ENCODE measurements at places on chromosomes 2 and 18.
A peak's percentile ranks its signal among the peaks of the same experiment; 100 is the strongest.

GRCh38 chr2:165114346-165114939, 89.4 kb downstream of the SCN3A start:
- peak; percentile 79 for DNase-seq

GRCh38 chr2:159904127-159904958, 106.3 kb upstream of the CD302 start:
- DNase-seq: no peak

DNA sequence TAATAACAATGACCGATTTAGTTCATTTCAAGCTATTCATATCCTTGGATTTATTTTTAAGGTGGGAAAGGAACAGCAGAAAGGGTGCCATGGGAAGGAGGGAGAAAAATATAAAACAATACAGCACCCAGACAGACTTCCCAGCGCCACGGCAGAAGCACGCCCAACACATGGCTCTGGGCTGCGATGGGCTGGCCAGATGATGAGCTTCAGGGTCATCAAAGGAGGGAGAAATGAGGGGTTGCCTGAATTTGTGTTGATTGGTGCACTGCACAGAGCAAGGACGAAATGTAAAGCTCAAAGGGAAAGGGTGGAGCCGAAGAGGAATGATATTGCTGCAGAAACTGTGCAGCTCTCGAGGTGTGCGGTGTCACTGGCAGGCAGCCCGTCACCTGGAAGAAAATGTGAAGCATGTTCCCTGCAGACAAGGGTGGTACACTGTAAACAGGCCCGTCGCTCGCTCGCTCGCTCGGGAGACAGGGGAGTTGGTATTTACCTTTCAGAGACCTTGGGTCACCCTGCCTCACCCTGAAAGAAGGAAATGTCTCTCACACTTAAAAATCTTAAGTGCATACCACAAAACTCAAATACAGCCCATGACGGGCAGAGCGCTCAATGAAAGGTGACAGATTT, 195.5 kb upstream of the CTAGE1 start:
- DNase-seq: no peak

DNA sequence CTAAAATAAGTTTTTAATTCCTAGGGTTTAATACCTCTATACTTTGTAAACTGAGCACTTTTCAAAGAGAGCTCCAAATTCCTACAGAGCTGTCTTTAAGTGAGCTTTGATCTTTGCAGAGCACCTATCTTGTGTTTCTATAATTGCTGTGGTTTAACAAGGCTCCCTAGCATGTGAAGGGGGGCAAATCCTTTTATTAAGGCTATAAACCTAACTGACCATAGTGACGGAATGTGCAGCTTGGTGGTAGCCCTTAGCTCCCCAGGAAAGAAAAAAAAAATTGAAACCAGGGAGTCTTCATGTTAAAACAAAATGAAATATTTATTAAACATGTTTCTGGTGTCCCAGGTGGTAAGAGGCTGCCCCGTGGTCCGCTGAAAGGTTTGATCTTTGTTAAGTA, 78.6 kb upstream of the ETAA1 start:
- DNase-seq: no peak

GRCh38 chr2:94873362-94874276, 2.4 kb downstream of the TEKT4 start:
- no peak for DNase-seq

GRCh38 chr2:7673101-7673500, 755.9 kb downstream of the RNF144A start:
- DNase-seq: no peak

- DNase-seq: no peak
Measured at GRCh38 chr18:56001576-56001975, 413.6 kb upstream of the TCF4 start.

- DNase-seq: peak; percentile 36
Measured at GRCh38 chr18:46097801-46098615, at the start of gene ATP5F1A. Gene ATP5F1A (minus strand): TSS chr18:46098296. CDS start chr18:46098231, 65 bp downstream.

- DNase-seq: no peak
Measured at GRCh38 chr2:195038153-195038552, 618.9 kb upstream of the SLC39A10 start.

DNA sequence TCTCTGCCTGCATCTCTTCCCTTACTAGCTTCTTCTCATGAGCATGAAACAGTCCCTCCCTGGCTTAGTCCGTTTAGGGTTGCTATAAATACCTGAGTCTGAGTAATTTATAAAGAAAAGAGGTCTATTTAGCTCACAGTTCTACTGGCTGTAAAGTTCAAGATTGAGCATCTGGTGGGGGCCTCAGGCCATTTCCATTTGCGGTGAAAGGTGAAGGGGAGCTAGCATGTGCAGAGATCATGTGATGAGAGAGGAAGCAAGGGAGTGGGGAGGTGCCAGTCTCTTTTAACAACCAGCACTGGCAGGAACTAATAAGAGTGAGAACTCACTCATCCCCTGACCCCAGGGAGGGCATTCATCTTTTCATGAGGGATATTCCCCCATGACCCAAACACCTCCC, 26.8 kb downstream of the RHBDD1 start:
- no peak for DNase-seq

DNA sequence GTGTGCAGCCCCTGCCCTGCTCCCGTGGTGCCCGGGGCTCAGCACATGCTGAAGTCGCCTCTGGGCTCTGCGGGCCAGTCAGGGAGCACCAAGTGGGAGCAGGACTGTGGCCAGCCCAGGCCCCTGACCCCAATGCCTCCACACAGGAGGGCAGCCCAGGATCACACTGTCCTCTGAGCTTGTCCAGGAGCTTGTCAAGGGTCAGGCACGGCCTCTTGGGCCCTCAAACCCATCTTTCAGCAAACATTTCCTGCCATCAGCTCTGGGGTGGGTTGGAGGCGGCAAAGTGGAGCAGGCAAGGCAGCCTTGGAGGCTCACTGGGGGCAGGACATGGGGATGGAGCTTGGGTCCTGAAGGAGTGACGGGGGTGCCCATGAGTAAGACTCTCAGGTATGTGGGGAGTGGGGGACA, 10.3 kb downstream of the SNED1 start:
- DNase-seq: no peak

- DNase-seq: no peak
Measured at GRCh38 chr18:8937160-8938094, 165.1 kb upstream of the NDUFV2 start.

DNA sequence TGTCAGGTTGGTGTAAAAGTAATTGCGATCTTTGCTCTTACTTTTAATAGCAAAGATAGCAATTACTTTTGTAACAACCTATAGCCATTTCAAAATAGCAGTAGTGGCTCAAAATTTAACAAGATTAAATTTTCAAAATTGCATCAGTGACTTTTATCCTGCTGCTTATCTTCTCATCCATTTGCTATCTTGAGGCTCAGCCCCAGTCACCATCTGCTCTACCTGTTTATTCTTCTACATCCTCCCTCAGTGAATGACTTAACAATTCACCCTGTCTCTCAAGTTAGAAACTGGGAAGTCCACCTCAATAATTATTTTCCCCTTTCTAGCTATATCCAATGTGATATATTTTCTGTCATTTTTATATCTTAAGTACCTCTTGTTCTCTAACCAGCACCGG, 148.6 kb upstream of the ZNF804A start:
- DNase-seq: no peak

DNA sequence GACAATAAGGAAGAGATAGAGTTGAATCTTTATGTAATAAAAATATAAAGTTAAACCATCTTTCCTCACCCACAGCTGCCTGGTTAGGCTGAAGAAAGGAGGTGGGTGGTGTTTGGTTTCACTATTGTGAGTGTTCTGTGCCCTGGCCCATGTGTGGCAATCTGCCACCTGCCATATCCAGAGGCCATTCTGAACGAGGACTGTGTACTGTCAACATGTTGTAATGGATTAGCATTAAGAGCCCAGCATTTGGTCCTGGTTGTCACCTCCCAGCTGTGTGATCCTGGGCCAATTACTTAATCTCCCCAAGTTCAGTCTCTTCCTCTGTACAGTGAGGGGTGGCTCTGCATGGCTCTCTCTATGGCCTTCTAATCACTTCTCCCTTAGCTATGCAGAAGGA, 118.2 kb upstream of the SEC11C start:
- no peak for DNase-seq

- no peak for DNase-seq
Measured at GRCh38 chr2:158101384-158101926, at the start of gene UPP2. Gene UPP2 (plus strand): TSS chr2:158101876. CDS start chr2:158102064, 188 bp downstream.

- peak; percentile 49 for DNase-seq
Measured at GRCh38 chr2:235496239-235496621, 2.4 kb downstream of the AGAP1 start.

DNA sequence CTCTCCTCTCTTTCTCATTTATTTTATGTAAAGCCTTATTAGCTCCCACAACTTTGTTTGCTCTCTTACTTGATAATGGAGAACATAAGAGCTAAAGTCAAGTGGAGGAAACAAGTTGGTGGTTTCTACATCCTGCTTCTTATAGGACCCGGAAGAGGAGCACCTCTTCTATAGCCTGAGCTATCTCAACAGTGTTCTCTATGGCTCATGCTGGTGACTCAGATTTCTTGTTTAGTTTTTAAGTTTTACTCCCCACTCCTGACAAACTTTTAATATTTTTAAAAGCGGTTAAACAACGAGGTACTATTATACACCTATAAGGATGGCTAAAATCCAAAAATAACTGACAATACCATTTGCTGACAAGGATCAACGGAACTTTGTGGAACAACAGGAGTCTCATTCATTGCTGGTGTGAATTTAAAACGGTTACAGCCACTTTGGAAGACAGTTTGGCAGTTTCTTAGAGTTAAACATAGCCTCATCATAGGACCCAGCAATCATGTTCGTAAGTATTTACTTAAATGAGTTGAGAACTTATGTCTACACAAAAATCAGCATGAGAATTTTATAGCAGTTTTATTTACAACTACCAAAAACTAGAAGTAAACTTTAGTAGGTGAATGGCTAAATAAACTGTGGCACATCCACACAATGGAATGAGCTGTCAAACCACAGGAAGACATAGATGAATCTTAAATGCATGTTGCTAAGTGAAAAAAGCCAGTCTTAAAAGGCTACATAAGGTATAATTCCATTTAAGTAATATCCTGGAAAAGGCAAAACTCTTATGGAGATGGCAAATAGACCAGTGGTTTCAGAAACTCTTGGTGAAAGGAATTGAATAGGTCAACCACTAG, 12.7 kb upstream of the CDC42EP3 start:
- DNase-seq: no peak

- no peak for DNase-seq
Measured at GRCh38 chr2:72718876-72719275, 107.0 kb downstream of the EXOC6B start.

DNA sequence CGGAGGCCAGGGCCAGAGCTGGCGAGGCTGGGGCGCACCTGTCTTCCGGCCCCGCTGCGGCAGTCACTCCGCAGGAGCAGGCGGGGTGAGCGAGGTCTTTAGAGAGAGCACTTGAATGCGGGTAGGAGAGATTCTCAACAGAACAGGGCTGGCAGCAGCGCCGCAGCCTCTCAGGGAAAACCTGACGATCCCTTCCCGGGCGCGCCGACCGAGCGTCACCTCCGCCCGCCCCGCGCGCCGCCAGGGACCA, 526 bp downstream of the PRKRA start:
- DNase-seq: no peak

- DNase-seq: no peak
Measured at GRCh38 chr18:23835506-23835905, 146.3 kb downstream of the LAMA3 start.

DNA sequence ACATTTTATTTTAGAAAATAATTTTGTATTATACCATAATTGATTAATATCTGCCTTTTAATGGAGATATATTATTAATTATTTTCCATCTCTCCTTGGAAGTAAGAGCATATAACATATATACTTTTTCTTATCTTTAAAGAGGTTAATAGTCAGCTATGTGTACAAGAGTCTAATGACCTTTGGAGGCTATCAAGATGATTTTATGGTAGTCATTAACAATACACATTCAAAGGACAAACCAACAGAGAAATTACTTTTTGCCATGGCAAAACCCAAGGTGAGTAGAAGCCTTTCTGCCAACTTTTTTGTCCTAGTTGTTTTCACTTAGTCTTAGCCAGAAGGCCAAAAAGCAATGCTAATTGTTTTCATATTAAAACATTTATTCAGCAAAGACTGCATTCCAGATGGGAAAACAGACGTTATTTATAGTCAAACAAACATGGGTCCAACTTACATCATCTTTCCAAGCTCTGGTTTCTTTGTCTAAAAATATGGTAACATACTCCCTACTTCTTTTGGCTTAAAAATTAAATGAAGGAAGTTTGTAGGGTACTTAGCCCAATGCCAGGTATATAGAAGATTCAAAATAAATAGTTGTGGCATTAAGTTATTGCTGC, 9.6 kb upstream of the DYNC2LI1 start:
- DNase-seq: peak; percentile 87

DNA sequence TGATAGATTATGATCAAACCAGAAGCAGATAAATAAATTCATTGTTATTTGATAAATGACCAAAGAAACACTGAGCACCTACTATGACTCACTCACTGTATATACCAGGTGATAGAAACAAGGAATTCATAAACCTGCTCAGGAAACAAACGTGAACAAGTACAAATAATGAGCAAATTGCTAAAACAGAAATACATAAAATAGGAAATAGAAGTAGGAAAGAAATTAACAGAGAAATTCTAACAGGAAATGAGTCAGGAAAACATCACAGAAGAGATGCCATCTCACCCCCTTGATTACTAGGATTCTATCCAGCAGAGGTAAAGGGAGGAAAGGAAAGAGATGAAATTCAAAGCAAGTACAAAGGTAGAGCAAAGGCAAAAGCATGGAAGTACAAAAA, 31.3 kb downstream of the EXOC6B start:
- DNase-seq: no peak

DNA sequence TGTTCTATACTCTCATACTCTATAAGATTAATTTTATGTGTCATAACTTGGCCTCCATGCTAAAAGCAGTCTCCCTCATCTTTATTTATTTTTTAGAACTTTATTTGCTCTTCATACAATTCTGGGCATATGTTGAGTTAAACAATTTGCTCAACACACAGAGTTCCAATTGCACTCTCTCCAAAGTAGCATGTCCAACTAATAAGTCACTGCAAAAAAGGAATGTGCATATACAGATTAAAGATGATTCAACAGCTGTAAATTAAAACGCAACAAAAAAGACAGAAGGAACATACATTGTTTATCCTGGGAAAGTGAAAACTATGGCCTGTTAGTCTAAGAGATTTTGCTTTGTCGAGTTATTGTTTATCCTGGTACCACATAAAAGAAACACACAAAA, 277.7 kb upstream of the ACVR2A start:
- no peak for DNase-seq

DNA sequence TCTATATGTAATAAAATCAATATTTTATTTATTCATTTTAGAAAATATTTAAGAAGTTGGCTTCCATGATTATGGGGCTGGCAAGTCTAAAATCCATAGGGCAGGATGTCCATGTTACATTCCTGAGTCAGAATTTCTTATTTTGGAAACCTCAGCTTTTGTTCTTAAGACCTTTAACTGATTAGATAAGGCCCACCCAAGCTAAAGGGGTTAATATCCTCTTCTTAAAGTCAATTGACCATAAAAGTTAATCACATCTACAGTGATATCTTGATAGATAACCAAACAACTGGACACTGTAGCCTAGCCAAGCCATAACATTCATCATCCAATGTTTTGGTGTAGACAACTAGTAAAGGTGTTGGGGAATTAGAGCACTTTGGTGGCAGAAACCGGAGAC, 1035.4 kb upstream of the ZEB2 start:
- no peak for DNase-seq

All from NCI-H1694 (cell line).